ENCODE measurements at places on chromosomes 6 and 20.

GRCh38 chr6:55601120-55601519 lies 22.1 kb upstream of the HMGCLL1 start:
- no peak for DNase-seq

GRCh38 chr6:124055395-124055794 lies 251.7 kb downstream of the NKAIN2 start:
- no peak for DNase-seq

DNA sequence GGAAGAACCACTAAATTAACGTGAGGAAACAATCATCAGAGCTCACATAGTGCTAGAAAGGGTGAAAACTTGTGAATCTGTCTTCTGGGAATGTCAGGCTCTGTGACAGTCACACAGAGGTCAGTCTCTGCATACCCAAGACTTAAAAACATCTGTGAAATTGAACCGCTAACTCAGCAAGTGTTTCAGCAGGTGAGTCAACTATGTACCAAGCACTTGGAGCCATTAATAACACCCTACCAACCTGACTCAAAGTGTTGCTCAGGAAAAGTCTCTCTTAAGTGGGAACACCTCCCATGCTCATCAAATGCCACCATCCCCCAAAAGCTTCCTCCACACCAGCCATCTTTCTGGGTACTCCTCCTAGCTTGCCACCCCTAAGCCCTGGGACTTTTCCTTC lies 92.3 kb upstream of the CARMIL1 start:
- no peak for DNase-seq

DNA sequence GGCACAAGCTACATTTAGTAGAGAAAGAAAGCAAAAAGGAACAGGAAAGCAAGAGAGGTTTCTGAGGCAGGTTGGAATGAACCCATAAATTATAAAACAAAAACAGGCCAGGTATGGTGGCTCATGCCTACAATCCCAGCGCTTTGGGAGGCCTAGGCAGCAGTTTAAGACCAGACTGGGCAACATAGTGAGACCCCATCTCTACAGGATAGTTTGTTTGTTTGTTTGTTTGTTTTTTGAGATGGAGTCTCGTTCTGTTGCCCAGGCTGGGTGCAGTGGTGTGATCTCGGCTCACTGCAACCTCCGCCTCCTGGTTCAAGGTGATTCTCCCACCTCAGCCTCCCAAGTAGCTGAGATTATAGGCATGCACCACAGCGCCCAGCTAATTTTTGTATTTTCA lies 49.0 kb downstream of the AFG1L start:
- no peak for DNase-seq

DNA sequence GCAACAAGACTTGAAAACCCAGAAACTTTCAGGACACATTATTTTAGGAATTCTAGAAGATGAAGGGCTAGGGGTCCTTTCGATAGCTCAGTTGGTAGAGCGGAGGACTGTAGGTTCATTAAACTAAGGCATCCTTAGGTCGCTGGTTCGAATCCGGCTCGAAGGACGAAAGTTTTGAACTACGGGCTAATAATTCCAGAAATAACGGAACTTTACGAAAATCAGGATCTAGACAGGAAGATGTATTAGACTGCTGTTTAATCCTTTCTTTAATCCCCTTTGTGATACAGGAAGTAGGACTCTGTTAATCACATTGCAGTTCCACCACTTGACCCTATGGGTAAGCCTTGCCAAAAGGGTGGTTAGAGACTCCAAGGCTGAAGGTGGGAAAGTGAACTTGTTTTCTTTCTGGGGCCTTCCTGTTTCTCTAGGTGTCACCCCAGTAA lies 21.2 kb upstream of the ABT1 start:
- no peak for DNase-seq

DNA sequence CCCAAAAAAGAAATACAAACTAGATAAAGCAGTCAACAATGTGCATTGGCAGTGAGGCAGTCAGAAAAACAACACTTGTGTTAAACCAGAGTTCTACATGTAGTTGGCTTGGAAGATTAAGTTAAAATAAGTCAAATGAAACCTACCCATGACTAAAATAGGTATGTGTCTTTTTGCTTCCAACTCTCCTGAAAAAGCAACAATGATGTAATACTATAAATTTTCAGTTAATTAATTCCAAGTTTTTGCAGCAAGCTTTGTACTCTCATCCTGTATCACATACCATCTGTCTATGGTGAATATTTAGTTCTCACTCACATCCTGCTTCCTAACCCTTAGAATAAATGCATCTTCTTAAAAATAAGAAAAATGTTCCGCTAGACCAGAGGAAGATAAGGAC lies 261.5 kb downstream of the KIF16B start:
- no peak for DNase-seq

DNA sequence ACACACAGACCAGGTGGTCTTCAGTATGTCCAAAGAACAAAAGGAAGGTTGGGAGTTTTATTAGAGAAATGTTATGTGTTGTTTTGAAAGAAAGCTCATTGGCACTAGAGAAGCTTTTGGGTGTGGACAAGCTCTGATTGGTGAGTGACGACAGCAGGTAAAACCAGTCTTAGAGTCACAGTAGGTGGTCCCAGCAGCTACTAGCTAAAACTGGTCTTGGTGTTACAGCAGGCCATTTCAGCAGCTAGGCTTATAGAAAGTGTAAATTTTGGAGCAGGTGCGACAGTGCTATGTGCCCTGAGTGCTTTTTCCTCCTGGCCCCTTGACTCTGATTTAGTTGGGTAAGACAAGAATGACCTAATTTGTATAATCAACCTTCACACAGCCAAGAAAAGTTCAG lies 3.6 kb downstream of the CLDN20 start:
- DNase-seq, result no peak

DNA sequence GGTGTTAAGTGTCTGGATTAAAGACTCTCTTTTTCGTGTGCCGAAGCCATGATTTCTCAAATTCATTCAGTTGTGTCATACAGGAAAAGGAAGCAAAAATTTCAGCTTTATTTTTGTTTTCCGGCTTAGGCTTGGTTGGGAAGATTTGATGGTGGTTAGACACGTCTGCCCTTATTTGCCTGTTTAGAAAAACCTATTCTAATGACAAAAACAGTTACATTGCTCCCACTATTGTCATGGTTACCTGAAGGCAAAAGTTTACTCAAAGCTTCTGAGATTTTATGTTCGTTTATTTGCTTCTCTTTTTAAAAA lies 982 bp downstream of the DNAJC5 start:
- DNase-seq, result no peak

DNA sequence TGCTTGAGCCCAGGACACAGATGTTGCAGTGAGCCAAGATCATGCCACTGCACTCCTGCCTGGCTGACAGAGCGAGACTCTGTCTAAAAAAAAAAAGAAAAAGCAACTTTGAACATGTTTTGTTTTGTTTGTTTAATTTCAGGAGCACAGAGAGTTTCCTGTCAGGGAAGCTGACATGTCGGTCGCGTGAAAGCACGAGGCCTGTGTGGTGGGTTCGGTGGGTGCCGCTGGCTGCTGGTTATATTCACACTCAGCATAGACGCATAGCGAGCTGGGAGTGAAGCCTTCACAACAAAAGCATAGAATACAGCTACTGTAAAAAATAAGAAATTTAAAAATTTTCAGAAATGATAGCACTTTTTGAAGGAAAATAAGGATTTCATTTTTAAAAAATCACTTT lies 14.5 kb downstream of the MTG2 start:
- no peak for DNase-seq

DNA sequence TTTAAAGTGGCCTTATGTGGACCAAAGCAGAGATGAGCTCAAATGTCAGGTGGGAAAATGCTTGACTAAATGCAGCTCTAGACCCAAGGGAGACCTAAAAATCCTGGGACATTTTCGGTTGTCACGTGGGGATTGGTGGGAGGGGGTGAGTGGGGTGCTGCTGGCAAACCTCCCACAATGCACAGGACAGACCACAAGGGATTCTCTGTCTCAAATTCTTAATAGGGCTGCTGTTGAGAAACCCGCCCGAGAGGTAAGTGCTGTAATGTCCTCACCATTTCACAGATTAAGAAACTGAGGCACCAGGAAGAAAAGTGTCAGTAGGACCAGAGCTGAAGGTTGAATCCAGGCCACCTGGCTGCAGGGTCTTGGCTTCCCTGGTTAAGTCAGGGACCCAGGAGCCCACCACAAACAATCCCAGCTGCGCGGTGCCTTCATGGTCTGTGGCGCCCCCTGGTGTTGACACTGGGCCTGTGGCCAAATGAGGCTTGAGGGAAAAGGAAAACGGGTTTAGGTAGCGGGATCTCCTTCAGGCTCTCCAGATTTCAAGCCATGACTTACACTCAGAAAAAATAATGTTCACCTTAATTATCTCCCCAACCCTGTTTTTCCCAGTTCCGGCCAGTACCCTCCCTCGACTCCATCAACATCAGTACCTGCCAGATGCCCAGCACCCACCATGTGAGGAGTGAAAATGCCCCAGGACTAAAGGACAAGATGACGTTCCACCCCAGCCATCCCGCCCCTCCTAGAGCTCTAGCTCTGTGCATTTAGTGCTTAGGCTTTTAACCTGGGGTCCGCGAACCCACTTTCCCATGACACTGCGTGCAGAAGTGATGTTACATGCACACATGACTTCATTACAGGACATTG lies 7.2 kb downstream of the HLA-G start:
- peak; percentile 23 for DNase-seq

DNA sequence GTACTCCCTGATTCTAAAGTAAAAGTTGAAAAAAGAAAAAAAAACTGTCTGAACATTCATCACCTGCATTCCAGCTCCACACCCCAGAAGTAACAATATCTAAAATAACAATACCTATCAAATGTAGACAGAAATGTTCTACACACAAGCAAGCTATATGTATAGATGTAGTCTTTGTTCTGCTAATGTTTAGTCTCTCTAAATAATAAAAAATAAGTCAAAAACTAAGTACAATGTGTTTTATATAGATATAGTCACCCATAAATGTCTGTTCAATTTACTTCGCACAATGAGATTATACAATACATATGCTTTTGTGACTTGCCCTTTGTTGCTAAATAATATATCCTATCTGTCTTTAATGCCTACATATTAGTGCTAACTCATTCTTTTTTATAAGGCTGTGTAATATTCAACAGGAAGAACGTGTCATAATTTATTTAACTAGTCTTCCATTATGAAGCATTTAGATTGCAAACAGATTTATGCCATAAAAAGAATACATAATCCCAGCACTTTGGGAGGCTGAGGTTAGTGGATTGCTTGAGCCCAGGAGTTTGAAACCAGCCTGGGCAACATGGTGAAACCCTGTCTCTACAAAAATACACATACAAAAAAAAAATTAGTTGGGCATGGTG lies 216.2 kb upstream of the ZNF217 start:
- DNase-seq, result no peak

- no peak for DNase-seq
Measured at GRCh38 chr6:170114187-170114945, 176.5 kb downstream of the DLL1 start.

GRCh38 chr6:158911746-158912480 lies 88.1 kb downstream of the RSPH3 start:
- no peak for DNase-seq

- DNase-seq, result no peak
Measured at GRCh38 chr20:25246182-25246999, 1.5 kb upstream of the PYGB start.

DNA sequence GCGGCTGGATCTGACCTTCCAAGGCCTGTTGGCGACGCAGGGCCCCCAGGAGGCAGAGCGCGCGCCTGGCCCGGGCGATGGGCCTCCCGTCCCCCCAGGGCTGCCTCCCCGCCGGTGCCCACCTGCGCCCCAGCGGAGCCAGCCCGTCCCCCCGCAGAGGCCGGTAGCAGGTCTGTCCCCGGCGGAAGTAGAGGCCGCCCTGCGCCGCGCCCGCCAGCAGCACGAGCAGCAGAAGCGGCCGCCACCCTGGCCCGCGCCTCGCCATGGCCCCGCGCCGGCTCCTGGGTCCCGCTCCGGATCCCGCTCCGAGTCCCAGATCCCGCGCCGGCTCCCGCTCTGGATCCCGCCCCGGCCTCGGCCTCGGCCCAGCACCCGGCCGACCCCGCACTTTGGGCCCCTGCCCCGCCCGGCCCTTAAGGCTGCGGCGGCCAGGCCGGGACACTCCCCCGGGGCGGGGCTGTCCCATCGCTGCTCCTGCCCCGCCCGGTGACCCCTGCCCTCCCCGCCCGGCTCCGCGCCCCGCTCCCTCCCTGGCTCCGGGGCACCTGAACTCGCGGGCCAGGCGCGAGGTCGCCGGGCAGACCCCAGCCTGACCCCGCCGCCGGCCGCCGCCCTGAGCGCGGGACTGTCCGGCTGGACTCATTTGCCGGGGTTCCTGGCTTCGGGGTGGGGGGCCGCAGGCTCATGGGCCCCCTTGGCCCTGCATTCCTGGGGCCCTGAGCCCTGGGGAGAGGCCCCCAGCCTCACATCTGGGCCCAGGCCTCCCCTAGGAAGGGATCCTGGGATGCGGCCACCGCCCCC lies at the start of gene CTSZ:
Gene CTSZ, minus strand, starts transcription at position 391 of the 801 bp plus-strand sequence. Its CDS starts 126 bp downstream, at position 265.
- DNase-seq, result peak; percentile 42

GRCh38 chr20:3577366-3577765 lies 85.8 kb downstream of the GFRA4 start:
- no peak for DNase-seq
